ENCODE measurements at places on chromosomes 6 and 20. TPM values are rescaled to one million over a fixed set of nuclear protein-coding genes. Genes with fewer than 3 reads are reported as not detected.

The POPDC3 gene
- total RNA-seq, result 1.3 TPM

The CST1 gene
- 1.6 TPM for total RNA-seq

The OR2B6 gene
- not detected for total RNA-seq

The UNC5CL gene
- 3.7 TPM for total RNA-seq

The RIPOR2 gene
- 4.0 TPM for total RNA-seq

The INSM1 gene
- total RNA-seq, result 46.1 TPM

The LY6G6F gene
- not detected for total RNA-seq

The MAP1LC3A gene
- 43.8 TPM for total RNA-seq

The C4B gene
- 6.6 TPM for total RNA-seq

The KIAA1755 gene
- 0.29 TPM for total RNA-seq

The CTCFL gene
- total RNA-seq, result not detected

The SAMD5 gene
- total RNA-seq, result 24.0 TPM

The SLC16A10 gene
- total RNA-seq, result 8.1 TPM

The PDE7B gene
- total RNA-seq, result 0.07 TPM

The TREM1 gene
- not detected for total RNA-seq

The ADGRB3 gene
- total RNA-seq, result 1.8 TPM

The SPDEF gene
- total RNA-seq, result 0.65 TPM

The RBM24 gene
- 1.5 TPM for total RNA-seq

The NKX2-2 gene
- total RNA-seq, result 15.5 TPM

The APCDD1L gene
- total RNA-seq, result not detected

The SLC22A2 gene
- not detected for total RNA-seq

The RIN2 gene
- 36.1 TPM for total RNA-seq

The GNL1 gene
- 75.2 TPM for total RNA-seq

The PAQR8 gene
- 13.9 TPM for total RNA-seq

The SMLR1 gene
- total RNA-seq, result 0.79 TPM

The BMP2 gene
- total RNA-seq, result 17.6 TPM

The TSPO2 gene
- not detected for total RNA-seq

The SYCP2L gene
- total RNA-seq, result 11.8 TPM

The NQO2 gene
- 41.3 TPM for total RNA-seq

The COL9A3 gene
- total RNA-seq, result 81.5 TPM

The KHDC3L gene
- not detected for total RNA-seq

The OXT gene
- not detected for total RNA-seq

The TPX2 gene
- total RNA-seq, result 71.9 TPM

The DHX35 gene
- total RNA-seq, result 14.4 TPM

The CST2 gene
- not detected for total RNA-seq

The RRAGD gene
- 8.0 TPM for total RNA-seq

The LPA gene
- total RNA-seq, result 3.2 TPM

The BAG2 gene
- 4.8 TPM for total RNA-seq

The DPPA5 gene
- not detected for total RNA-seq

The ARMC12 gene
- 0.36 TPM for total RNA-seq

The BPIFA3 gene
- not detected for total RNA-seq

The MTFR2 gene
- 3.8 TPM for total RNA-seq

The CD24 gene
- 1,533 TPM for total RNA-seq

The SLC17A2 gene
- total RNA-seq, result not detected
